Activated CD4-positive, alpha-beta T cell treated with anti-CD3 and anti-CD28 coated beads, Interleukin-2, amount 50 U/mL, for 1 hour (primary cell): ENCODE measurements at places on chromosomes 3 and 15.

DNA sequence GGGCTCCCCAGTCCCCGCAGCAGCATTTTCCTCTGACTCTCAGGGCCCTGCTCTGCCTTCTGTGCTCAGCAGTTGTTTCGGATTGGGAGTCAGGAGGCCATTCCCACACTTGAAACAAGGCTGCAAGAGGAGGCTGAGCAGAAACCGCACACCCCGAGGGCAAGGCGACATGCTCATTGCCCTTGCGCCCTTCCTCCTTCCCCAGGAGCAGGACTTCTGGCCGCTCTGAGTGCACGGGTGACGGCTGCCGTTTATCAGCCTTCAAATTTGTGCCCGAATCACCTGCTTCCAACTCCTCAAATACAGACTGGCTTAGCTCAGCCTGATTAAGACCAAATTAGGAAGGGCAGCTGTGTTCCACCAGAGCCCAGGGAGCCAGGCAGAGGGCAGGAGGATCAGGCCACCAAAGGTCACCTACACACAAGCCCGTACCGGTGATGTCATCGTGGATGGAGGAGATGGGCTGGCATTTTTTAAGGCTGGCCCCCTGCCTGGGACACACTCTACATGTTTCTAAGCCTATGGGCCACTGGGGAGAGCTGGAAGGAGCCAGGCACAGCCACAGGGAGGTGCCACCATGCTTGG is 38.1 kb downstream of the TM2D3 start:
- no peak for DNase-seq

DNA sequence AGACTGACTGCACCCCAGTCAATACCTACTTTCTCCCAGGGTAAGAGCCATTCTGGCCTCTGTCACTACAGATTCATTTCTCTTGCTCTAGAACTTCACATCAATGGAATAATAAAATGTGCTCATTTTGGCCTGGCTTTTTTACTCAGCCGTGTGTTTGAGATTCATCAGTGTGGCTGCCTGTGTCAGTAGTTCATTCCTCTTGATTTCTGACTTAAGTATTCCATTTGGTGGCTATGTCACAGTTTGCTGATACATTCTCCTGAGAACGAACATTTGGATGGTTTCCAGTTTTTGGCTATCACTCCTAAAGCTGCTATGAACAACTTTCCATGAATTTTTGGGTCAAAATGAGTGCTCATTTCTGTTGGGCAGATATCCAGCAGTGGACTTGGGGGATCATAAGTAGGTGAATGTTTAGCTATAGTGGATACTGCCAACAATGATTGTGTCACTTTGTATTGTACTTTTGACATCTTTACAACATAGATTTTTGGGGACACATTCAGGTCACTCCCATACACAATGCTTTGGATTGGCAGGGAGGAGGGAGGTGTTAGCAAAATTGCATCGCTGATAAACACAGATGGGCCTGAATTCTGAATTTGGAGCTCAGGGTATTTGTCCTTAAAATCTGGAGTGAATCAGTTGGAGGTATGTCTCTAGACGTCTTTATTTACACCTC is 19.8 kb upstream of the FAM107A start:
- DNase-seq, result no peak

DNA sequence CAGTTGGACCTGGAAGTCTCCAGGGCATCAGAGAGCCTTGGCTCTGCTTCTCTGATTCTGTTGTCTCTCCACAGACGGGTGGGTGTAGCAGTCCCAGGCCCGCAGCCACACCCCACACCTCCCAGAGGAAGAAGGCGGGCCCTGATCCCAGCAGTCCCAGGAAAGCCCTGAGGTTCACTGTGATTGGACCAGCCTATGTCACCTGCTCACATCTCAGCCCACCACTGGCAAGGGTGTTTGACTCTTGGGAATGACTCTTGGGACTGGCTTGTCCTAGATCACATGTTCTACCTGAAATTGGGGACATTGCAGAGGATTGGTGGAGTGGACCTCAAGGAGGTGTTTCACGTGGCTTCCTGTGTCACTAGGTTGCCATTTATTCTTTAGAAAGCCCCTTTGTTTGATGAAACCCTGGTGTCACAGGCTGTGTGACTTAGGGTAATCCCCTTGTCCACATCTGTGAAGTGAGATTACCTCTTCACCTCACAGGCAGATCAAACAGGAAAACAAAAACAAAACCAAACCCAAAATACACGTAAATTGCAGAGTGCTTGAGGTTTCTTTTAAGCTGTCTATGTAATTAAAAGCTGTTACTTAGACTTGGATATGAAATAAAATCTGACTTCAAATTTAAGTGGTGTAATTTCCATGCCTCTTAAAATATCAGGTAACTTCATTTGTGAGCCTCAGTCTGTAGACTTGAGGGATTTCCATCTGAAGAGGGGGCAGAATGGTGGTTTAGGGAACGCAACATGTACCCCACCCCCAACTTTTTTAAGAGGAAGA is 26.7 kb downstream of the FLNB start:
- DNase-seq, result peak; percentile 15

DNA sequence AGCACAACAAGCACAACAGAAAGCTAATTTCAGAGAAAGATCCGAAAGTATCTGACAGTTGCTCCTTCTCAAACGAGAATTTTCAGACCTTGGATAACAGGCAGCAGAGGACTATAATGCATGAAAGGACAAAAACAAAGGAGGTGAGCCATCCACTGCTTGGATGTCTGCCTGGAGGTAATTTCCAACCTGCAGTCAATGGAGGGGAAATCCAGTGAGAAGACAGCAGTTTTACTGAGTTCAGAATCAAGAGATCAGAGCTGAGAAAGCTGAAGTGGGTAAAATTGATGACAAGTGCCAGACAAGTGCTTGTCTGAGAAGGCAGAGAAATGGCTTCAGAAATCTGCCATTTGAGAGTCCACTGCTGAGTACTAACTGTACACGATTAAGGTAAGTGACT is 22.1 kb downstream of the UBE3A start:
- no peak for DNase-seq

DNA sequence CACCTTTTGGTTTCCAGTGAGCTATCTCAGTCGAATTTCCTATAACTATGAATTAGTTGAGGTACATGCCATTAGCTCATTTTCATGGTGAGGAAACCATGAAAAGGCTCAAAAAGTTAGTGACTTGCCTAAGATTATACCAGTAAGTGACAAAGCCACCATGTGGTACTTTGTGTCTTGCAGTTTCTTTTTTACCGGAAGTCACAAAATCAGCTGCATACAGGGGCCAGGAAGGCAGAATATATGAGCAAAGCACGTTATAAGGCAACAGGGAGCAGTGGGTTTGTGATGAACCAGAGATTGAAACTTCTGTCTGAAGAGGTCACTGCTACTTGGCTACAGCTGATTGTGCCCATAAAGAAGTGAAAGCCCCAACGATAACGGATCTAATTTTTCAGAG is 50.3 kb downstream of the CMTM8 start:
- DNase-seq, result no peak

DNA sequence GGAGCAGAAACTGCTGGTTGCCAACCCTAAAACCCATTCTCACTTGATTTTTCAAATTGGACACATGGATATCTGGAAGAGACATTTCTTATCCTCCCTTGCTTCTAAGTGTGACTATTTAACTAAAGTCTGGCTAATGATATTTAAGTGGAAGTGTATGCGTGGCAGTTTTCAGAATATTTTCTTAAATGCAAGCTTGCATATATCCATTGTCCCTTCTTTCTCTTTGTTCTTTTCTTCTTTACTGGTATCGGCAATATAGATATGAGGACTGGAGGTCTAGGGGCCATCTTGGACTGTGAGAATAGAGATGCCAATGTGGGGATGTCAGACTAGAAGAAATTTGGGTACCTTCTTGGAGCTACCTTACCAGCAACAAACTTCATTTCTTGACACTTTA is 364.3 kb upstream of the DPH6 start:
- no peak for DNase-seq

- DNase-seq, result no peak
Measured at GRCh38 chr3:6803619-6804018, 57.3 kb upstream of the GRM7 start.

- DNase-seq, result no peak
Measured at GRCh38 chr3:62950210-62950609, 75.0 kb upstream of the CADPS start.

- DNase-seq, result no peak
Measured at GRCh38 chr3:69005071-69005790, 8.3 kb downstream of the EOGT start.

GRCh38 chr15:71281256-71281655 is 166.0 kb downstream of the THSD4 start:
- DNase-seq, result no peak

DNA sequence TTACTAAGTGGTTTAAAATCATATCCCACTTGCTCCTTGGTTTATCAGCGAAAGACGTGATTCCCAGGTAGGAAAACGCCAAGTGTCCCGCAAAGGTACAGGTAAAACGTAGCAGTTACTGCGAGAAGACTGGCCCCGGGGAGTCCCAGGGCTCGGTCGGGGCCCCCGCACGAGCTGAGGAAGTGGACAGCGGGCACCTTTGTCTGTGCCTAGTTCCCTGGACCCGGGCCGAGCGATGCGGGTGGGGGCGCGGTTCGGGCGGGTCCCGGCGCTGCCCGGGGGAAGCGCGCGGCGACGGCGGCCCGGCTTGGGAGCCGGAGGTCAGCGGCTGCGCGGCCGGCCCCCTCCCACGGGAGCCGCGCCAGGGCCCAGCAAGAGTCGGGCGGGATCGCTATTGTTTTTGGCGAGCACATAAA is 864 bp upstream of the NEO1 start:
- DNase-seq, result no peak

DNA sequence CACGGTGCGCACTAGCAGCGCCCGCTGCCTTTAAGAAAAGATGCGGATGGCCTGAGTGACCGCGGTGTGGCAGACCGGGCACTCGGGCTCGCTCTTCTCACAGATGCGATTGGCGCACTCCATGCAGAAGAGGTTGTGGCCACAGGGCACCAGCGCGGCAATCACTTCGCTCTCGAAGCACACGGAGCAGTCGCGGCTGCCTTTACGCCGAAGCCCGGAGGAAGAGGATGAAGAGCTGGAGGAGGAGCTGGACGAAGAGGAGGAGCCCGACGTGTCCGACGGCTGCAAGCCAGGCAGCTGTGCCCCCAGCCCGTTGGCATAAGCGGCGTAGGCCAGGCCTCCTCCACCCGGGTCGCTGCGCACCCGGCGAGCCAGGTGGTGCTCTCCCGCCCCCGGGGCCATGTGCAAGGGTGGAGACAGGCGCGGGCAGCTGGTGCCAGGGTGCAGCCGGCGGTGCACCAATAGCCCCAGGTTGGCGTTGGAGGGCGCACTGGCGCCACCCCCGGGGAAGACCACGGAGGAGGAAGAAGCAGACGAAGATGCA is 2.6 kb downstream of the MEX3B start:
- DNase-seq, result no peak

GRCh38 chr15:27585041-27585640 is 514.0 kb downstream of the OCA2 start:
- DNase-seq, result no peak

- no peak for DNase-seq
Measured at GRCh38 chr3:196624067-196624790, 15.3 kb upstream of the NRROS start.

DNA sequence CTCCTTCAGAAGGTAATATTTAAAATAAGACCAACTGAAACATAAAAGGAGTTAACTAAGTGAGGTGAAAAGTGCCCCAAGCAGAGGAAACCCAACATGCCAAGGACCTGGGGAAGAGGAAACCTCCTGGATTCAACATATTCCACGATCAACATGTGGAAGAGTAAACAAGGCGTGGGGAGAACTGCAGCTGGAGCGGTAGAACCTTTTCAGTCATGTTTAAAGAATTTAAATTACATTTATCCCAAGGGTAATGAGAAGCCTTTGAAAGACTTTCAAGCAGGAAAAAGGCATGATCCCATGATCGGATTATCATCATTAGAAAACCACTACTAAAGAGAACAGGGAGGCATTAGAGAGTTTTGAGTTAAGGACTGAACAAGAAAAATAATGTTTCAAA is 330.7 kb downstream of the FHIT start:
- DNase-seq, result no peak

DNA sequence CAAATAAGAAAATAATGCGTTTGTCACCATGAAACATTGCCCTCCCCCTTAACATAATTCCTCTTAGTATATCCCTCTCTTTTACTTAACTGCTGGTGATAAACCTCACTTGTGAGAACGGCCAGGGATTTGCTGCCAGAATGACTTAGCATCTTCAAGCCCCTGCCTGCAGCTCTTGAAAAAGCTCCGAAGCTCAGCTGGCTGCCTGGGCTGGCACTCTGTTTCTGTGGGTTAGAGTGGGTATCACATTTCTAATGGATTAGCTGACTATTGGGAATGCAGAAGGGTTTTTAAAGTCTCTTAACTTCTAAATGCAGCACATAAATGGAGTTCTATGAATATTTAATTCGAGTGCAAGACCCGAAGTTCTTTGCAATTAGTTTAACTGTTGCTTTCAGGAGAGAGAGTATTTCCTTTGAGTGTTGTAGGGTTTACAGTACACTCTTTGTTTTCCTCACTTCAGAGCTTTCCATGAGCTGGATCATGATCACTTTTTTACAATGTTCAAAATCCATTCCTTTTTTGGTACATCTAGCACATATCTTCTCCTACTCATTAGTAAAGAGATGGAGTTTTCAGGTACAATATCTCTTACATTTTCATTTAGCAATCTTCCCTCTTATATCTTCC is 124.7 kb upstream of the RBMS3 start:
- DNase-seq, result no peak

DNA sequence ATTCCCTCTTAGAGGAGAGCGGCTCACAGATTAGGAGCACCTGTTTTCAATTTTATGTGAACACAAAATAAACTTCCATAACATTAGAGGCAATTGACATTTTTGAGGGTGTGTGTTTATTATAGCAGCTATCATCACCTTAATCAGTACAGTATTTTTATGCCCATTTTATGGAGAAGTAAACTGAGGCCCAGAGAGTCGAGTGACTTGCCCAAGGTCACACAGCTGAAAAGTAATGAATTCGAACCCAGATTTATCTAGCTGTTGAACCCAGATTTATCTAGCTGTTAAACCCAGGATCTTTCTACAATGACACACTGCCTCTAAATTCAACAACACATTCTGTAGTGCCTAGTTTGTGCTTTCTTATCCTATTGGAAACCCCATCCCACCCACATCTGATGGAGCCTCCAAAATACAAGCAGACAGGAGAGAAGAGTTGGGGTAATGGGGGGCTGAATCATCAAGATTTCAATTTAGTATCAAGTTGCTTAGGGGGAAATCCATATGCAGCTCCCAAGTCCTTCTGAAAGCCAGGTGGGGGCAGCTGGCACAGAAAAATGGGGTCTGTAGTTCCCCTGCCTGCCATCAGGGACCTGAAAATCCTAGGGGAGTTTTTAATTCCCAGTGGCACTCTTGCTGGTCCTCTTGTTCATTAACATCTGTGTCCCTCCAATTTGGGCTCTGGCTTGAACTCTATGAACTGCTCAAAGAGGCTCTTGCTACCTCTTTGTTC is 50.4 kb upstream of the TRA2B start:
- DNase-seq, result no peak
